Karpas-422 (cell line): ENCODE measurements at places on chromosomes 1 and 21. TPM values are rescaled to one million over a fixed set of nuclear protein-coding genes. Genes with fewer than 3 reads are reported as not detected.

PYHIN1 gene
- total RNA-seq, result not detected in 2 replicates

DNA sequence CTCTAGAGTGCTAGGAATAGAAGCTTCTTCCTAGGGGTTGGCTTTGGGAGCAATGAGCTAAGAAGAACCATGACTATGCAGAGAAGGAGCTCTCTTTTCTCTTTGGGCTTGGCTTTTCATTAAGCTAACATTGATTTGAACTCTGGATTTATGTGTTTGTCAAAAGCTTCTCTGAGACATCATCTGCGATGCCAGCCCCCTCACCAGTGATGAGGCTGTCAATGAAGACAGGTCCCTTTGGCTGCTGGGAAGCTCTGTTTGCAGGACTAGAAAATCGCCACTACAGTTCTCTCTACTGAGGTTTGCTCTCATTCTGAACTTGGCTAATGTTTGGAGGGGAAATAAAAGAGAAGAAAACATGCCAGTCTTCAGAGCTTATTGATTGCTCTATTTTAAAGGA, 185.0 kb downstream of the PCP4 start:
- no peak overlapping the region for H3K4me3 ChIP-seq
- no peaks in the 10 kb centered on the region for H3K27me3 ChIP-seq
- H3K36me3 ChIP-seq, result no peaks in the 10 kb centered on the region
- no peaks in the 10 kb centered on the region for H3K4me1 ChIP-seq
- H3K27ac ChIP-seq, result no peak overlapping the region
- no peak for DNase-seq

DNA sequence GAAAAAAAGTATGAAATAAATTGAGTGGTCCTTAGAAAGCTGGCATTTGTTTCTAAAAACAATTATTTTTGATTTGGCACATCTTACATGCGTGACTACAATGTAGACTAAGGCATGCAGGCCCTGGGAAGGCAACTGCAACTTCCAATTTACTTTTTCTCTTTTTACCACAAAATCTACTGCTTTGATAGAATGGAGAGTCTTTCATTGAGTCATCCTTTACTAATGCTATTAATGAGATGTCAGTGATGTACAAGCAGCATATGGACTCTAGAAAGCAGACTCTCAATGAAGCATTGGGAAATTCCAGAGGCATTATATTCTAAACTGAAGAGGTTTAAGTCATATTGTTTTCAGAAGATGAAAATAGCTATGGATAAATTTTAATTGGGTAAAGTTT, 29.6 kb upstream of the PRRX1 start:
- no peak overlapping the region for H3K27ac ChIP-seq
- no peaks in the 10 kb centered on the region for H3K27me3 ChIP-seq
- H3K36me3 ChIP-seq, result no peaks in the 10 kb centered on the region
- DNase-seq, result no peak

DNA sequence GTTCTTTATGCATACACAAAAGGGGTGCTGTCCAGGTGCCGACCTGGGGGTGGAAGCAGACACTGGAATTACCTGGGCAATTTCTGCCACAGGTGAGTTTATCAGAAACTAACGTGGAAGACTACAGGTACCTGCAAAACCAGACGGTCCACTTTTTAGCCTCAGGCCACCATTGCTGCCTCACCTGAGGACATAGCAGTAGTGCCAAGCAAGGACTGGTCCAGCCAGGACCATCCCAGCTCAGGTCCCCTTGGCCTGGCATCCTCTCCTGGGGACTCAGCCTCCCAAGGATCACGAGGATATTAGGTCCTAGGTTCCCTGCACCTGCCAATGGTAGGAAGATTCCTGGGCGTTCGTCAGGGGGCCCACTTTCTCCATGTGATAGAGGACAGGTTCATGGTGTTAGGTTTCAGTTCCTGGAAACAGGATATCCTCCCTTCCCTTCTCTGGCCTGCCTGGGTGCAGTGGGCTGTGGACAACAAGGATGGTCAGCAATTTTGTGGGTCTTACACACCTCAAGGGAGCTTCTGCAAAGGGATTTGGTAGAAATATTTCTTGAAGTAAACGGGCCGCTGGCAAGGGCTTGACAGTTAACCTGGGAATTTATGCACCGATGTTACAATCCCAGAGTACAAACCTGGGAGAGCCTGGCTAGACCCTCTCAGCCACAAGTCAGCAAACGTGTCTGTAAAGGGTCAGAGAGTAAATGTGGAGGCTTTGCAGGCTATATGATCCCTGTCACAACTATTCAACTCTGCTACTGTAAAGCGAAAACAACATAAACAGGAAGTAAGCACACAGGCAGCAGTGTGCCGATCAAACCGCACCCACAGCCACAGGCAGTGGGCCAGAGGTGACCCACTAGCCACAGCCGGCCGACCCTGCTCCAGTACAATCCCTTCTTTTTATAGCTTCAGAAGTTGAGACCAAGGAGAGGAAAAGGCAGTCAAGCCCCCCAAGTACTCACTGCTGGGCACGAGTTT, 71.4 kb upstream of the RAB4A start:
- no peak overlapping the region for H3K4me3 ChIP-seq
- no peak overlapping the region for H3K27ac ChIP-seq
- no peak for DNase-seq
- no peaks in the 10 kb centered on the region for H3K27me3 ChIP-seq
- H3K4me1 ChIP-seq, result peaks cover 5% of the 10 kb centered on the region; the same call in 1 of the 2 replicates

GRCh38 chr1:9869831-9870251, 40.2 kb downstream of the CTNNBIP1 start:
- H3K27me3 ChIP-seq, result no peaks in the 10 kb centered on the region
- peaks cover 3% of the 10 kb centered on the region for H3K4me1 ChIP-seq
- H3K4me3 ChIP-seq, result no peak overlapping the region
- H3K27ac ChIP-seq, result no peak overlapping the region

DNA sequence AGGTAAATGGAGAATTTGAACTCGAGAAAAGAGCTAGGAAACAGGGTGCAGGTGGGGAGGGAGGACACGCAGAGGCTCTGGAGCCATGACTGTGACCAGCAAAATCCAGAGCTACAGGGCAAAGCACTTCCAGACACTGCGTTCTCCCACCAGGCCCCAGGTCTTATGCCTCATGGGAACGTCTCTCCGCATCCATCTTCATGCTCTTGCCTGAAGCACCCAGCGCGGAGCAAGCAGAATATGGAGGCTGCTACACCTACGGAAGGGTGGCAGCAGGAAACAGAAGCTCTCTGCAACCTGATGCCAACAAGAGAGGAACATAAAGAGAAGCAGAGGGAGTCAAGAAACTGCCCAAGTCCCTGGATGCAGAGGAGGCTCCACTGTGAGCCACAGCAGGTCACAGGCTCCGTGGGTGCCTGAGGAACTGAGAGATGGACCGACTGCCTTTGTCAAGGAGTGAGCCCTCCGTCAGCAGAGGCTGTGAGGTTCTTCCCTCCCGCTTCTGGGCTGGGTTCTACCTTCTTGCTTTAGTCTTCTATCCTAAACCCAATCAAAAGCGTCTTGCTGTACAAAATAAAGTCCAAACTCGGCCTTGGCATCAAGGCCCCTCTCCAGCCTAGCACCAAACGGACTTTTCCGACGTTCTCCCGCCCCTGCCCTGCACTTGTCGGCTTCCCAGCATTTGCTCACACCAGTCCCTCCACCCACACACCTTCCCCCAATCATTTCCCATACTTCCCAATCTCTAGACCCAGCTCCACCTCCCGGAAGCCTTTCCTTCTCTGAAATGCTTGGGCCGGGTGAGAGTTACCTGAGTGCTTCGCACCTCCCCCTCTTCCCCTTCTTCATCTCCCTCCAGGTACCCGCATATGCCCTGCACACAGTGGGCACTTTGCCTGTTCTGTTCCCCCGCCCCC, 930 bp downstream of the DHCR24 start:
- H3K36me3 ChIP-seq, result peaks cover 43% of the 10 kb centered on the region
- peaks cover 37% of the 10 kb centered on the region for H3K4me1 ChIP-seq
- peak overlapping the region; percentile 69 for H3K27ac ChIP-seq
- H3K4me3 ChIP-seq, result peak overlapping the region; percentile 99

- no peak overlapping the region for H3K4me3 ChIP-seq
- no peak overlapping the region for H3K27ac ChIP-seq
- H3K27me3 ChIP-seq, result no peaks in the 10 kb centered on the region
Measured at GRCh38 chr1:1144122-1144842, 28.4 kb upstream of the C1orf159 start.

DNA sequence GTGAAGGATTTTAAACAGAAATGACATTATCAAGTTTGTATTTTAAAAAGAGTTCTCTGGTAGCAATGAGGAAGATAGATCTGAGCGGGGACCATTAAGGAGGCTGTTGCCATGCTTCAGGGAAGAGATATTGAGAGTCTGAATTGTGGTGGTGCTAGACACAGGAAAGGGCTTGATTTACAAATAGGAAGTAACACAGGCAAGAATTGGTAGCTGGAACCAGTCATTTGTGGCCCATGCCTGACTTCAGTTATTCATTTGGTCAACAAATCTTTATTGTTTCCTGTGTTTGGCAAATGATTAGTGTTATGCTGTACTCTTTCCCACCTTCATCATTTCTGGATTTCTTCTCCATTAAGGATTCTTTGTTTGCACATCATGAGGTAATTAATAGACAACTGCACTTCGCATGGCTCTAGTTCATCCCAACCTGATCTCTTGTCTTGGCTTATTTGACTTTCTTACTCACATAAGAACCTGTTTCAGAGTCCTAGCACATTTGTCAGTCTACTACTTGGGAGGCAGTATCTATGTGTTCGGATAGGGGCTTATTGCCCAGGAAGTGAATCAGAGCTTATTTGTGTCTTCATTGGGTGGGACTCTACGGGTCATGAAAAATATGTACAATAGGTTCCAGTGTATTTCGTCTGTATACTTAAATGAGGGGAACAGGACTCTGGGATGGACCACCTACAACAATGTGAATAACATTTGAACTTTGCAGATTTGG, 32.3 kb downstream of the EEIG2 start:
- H3K4me3 ChIP-seq, result no peak overlapping the region
- H3K27ac ChIP-seq, result no peak overlapping the region
- H3K36me3 ChIP-seq, result no peaks in the 10 kb centered on the region
- no peaks in the 10 kb centered on the region for H3K27me3 ChIP-seq
- no peak for DNase-seq
- no peaks in the 10 kb centered on the region for H3K4me1 ChIP-seq

- peaks cover 36% of the 10 kb centered on the region; the same call in 1 of the 2 replicates for H3K36me3 ChIP-seq
- H3K4me3 ChIP-seq, result no peak overlapping the region
- H3K4me1 ChIP-seq, result no peaks in the 10 kb centered on the region
Measured at GRCh38 chr1:182889997-182890396, 50.9 kb downstream of the DHX9 start.
